ENCODE measurements at places on chromosomes 5 and 9.

DNA sequence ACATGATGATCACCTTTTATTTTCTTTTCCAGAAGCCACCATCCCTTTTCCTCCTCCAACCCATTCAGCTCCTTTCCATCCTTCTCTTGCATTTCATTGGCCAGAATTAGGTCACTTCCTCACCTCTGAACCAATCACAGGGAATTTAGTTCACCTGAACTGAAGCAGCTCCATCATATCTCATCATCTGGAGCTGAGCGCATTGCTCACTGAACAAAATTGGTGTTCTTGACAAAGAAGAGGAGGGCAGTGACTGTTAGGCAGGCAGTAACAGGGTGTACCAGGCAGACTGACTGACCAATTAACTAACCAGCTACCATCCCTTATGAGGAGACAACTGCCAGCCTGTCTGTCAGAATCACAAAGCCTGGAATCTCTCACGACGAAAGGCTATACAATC is 1.8 kb upstream of the ZNF354A start:
- no peak for DNase-seq

GRCh38 chr5:149422366-149423048 is 43.4 kb upstream of the IL17B start:
- no peak for DNase-seq

DNA sequence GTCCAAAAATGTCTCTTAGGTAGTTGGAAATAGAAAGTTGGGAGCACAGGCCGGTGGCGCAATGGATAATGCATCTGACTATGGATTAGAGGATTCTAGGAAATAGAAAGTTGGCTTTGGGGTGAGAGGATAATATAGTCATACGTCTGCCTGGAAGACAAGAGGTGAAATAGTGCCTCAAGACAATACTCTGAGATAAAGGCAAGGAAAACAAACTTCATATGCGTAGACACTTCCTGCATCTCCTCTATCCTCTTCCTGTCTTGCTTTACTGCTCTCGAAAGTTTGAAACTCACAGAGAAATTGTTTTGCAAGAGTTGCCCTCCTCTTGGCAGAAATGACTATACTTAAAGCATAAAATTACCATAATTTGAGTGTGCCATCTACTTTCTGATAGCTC is 153.2 kb upstream of the FBXL7 start:
- no peak for DNase-seq

DNA sequence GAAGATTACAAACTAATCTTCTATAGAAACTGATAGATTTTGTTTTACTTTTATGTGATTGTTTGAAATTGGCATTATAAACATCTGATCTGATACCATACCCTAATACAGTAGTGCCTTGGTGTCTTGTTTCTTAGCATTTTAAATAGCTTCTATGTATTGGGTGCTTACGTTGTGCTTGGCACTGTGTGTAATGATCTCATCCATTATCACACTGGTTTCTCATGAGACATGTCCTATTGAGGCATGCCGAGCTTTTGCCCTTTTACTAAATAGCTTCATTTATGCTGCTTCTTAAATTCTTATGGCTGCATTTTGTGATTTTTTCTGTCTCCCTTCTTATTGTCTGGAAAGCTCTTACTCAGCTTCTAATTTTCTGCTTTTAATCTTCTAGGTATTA is 48.2 kb upstream of the TLR4 start:
- no peak for DNase-seq

DNA sequence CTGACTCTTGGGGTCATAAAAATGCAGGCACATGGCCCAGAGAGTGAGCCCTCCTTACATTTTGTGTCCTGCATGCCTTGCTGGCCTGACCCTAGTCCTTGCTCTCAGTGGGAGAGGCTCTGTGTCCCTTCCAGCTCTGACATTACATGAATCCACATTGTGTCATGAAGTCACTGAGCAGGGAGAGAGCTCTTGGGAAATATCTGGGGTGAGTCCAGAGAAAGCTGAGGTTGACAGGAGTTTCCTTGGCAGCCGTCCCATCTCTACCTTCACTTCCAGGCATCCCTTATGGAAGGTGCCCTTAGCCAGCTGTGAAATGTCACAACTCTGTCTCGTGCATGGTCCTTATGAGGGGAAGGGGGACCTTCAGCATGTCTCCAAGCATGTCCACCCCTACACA is 41.0 kb downstream of the FAT2 start:
- no peak for DNase-seq

DNA sequence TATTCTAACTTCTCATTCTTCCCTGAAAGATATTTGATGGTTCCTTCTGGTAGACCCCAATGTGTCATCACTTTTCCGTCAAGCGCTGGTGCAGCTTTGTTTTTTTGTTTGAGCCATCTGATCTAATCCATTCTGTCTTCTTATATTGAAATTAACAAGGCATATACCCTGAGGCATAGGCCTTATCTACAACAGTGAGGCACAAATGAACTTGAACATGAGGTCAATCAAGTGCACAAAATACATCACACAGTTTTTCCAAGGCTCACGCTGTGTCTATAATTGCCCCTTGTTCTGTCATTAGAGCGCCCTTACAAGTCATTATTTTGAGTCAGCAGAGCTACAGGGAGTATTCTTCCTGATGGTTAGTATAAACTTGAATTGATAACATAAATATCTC is 406.6 kb downstream of the MAT2B start:
- DNase-seq: no peak

GRCh38 chr9:94801681-94802080 is 75.2 kb downstream of the AOPEP start:
- peak; percentile 41 for DNase-seq

DNA sequence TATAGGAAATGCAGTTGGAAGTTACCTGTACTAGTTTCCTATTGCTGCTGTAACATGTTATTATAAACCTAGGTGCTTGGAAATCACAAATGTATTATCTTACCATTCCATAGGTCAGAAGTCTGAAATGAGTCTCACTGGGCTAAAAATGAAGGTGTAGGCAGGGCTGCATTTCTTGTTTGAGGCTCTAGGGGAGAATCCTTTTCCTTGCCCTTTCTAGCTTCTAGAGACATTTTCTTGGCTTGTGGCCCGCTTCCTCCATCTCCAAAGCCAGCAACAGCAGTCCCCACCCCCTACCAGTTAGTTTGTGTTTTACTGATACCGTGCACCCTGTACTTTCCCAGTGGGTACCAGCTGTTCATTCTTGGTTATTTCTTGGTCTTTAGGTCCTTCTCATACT is 153.3 kb downstream of the SLF1 start:
- no peak for DNase-seq

- no peak for DNase-seq
These were observed 1057.0 kb upstream of the DMAC1 start for GRCh38 chr9:8856396-8857067.

GRCh38 chr9:96523374-96523773 is 73.4 kb downstream of the HABP4 start:
- DNase-seq: no peak

- no peak for DNase-seq
These were observed 2.5 kb downstream of the MACROH2A1 start for GRCh38 chr5:135396459-135397055.

GRCh38 chr9:95480346-95480745 is 36.4 kb downstream of the PTCH1 start:
- DNase-seq: no peak

- DNase-seq: no peak
These were observed 23.4 kb downstream of the BTNL9 start for GRCh38 chr5:181063514-181063913.

DNA sequence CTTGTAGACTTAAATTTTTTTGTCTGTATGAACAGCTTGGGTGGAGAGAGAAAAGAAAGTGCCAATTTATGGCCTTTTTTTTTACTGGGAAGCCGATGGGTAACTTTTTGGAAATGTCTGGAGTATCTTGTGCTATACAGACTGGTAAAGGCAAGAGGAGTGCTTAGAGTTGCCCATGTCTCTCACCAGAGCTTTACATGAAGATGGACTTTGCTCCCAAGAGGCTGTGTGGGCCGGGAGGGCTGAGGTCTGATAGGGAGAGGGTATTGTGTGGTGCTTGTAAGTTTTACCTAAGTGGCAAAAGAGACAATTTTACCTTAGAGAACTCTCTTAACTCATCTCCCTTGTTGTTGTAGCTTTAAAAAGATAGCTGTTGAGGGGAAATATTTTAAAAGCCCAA is 203.2 kb downstream of the SEMA6A start:
- DNase-seq: no peak

DNA sequence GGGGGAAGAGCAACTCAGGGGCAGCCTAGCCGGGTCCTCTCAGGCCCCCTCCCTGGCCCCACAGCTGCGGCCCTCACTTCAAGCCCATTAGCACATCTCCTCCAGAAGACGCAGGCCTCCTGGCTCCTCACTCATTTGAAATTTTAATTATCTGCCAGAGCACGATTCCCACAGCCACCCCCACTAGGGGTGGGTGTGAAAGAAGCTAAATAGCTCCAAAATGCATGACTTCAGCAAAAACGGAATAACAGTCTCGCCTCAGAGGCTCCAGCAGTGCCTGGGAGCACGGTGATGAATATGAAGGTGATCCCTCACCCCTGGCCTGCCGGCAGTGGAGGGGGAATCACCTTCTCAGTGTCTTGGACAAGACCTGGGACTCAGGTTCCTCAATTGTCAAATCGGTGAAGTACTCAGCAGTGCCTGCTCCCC is 61.1 kb upstream of the HRH2 start:
- DNase-seq: no peak

DNA sequence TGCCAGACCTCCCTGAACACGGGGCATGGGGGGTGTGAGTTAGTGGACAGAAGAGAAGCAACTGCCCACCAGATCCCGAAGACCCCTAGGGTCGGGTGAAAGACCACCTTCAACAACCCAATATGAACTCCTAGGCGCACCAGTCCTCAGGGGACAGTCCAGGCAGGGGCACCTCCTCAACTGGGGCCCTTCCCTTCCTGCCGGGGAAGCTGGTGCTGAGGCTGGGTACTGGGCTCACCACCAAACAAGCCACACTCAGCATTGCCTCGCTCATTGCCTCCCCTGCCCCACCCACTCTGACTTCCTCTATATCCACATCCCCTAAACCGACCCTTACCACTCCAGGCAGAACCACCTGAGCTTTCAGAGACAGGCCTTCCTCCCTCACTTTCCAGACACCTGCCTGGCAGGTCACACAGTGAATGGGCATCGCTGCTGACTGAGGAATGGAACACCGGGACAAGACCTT is 42.5 kb downstream of the SEMA4D start:
- no peak for DNase-seq

GRCh38 chr9:135925496-135926133 is 18.3 kb upstream of the CAMSAP1 start:
- no peak for DNase-seq

GRCh38 chr5:178103612-178104011 is 9.7 kb upstream of the N4BP3 start:
- DNase-seq: no peak

DNA sequence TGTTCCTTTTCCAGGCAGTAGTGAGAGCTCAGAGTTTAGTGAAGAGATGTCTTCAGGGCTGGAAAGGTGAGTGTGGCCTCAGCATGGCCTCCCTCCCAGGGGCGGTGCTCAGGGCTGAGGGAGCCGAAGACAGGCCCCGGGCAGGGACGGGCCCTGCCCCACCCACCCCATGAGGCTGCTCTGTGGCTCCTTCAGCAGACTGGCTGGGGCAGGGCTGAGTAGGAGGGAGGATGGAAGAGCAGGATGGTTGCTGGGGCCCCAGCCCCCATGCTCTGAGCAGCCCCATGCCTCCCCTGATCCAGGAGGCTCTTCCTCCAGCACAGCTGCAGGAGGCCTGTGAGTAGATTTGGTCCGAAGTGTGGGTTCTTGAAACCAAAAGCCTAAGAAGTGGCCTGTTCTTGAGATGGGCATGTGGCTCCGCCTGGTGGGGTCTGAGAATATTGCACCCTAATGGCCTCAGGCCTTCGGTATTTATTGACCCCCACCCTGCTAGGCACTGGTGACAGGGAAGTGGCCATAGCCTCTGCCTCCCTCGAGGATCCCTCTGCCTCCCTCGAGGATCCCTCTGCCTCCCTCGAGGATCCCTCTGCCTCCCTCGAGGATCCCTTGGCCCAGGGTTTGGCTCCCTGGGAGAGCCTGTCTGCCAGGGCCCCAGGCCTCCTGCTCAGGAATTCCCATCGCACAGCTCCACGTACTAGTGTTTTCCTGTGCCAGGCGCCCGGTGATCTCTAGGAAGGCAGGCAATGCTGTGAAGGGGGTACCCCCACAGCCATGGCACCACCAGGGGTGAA is 65.4 kb upstream of the GARNL3 start:
- peak; percentile 65 for DNase-seq

DNA sequence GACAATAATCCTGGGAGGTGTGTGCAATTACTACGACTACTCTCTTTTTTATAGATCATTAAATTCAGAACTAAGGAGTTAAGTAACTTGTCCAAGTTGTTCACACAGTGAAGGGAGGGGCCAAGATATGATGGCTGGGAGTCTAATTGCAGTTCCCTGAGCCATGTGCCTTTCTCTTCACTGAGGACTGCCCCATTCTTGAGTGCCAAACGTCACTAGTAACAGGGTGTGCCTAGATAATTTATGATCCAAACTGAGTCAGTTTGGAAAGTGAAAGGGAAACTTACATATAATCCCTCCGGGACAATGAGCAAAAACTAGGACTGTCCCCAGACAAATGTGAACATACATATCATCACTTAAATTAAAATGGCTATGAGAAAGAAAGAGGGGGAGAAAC is 20.2 kb downstream of the IL7R start:
- DNase-seq: no peak

- peak; percentile 42 for DNase-seq
These were observed 31.8 kb upstream of the ORM1 start for GRCh38 chr9:114291064-114291474.

DNA sequence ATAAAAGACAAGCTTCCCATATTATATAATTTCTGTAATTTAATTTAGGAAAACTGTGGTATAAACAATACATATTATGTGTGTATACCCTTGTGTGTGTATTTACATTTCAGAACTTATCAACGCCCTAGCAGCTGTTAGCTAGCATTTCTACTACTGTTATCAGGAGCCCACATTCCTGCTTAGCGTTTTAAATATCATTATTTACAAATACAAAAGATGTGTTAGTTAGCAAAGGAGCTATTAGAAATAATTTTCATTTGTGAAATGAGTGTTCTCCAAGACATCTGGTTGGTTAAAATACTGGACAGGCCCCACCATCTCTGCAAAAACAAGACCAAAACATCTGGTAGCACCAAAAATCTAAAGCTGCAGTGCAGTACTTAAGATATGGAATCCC is 48.0 kb downstream of the EPB41L4A start:
- no peak for DNase-seq

DNA sequence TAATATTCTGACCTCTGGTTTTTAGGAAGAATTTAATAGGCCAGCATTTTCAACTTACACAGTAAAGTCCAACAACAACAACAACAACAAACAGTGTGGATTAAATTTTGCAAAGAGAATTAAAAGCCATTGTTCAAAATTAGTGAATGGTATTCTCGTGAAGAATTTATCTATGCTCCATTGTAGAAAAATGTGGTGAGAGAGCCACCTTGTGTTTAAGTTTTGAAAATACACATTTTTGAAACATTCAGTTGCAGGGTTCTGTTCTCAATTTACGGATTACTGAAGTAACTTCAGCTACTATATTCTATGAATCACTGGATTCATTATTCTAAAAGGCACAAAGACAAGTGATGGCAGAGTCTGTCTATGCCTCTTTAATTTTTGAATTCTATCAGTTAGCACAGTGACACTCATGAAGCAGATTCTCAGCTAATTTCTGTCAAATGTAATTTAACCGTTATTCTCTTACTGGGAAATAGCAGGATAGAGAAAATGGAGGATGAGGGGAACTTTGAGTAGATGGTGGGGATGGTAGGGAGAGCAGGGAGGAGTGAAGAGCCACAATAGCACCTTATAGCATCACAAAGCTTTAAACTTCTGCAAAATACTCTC is 11.0 kb downstream of the CCDC152 start:
- peak; percentile 20 for DNase-seq

Measured in astrocyte of the cerebellum (primary cell).